ENCODE measurements at places on chromosomes 1 and 21.

DNA sequence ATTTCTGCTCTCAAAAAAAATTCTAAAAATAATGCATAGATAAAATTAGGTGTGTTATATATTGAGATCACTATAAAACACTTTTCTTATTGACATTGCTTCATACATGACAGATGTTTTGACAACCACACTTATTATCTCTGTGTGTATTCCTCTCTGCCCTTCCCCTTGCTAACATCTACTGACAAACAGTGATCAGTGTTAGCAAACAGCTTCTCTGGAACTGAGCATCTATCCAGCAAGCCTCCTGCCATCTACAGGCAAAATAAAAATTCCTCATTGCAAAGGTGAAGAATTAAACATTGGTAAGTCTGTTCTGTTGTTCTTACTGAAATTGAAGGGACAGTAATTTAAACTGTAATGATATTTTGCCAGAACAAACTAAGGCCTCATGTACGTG lies 2153.9 kb downstream of the NCAM2 start:
- DNase-seq = no peak

- DNase-seq = no peak
These were observed 48.4 kb downstream of the LRRC53 start for GRCh38 chr1:74464037-74464436.

DNA sequence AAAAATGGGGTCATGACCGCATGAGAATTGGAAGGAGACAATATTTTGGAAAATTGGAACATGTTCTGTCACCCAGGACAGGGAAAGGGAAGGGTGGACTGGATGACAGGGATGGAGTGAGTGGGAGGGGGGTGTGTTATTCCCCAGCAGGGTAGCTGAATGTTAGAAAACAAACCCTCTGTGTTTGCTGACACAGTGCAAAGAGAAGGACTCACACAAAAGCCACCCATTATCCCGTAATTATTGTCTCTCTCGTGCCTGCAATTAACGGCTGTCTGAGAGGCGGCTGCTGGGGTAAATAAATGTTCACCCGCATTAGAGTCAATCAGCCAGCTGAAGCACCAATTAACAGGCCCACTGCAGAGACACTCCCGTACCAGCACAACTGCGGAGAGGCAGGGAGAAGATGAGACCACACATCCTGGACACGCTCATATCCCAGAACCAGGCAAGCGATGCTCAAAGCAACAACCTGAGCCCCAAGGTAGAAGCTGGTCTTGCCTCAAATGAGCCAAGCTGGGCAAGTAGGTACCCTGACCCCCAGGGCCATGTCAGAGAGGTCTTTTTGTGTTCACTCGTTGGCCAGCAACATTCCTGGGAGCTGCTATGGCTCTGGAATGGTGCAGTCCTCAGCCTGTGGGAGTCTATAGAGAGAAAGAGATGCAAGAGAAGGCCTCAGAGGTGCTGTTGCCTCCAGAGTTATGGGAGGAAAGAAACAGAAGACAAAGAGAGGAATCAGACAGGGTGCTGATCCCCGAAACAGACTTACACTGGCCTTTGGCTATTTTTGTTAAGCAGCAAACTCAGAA lies 19.4 kb downstream of the PLEKHA6 start:
- DNase-seq = no peak

DNA sequence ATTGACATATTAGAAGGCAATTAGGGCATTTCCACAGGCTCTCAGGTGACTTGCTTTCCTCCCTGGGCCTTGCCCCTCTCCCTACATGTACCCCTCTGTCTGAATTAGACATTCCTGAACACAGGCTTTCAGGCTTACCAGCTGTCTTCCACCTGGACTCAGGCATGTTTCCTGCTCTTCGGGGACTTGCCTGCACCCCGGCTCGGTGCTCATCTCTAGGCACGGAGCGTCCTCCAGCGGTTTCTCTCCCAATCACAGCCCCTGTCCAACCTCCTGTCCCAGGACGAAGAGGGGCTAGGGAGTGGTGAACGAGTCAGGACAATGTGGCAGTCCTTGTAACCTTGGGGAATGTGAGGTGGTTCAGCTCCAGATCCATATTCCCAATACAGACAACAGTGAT lies 4.2 kb downstream of the PROK1 start:
- DNase-seq = no peak

DNA sequence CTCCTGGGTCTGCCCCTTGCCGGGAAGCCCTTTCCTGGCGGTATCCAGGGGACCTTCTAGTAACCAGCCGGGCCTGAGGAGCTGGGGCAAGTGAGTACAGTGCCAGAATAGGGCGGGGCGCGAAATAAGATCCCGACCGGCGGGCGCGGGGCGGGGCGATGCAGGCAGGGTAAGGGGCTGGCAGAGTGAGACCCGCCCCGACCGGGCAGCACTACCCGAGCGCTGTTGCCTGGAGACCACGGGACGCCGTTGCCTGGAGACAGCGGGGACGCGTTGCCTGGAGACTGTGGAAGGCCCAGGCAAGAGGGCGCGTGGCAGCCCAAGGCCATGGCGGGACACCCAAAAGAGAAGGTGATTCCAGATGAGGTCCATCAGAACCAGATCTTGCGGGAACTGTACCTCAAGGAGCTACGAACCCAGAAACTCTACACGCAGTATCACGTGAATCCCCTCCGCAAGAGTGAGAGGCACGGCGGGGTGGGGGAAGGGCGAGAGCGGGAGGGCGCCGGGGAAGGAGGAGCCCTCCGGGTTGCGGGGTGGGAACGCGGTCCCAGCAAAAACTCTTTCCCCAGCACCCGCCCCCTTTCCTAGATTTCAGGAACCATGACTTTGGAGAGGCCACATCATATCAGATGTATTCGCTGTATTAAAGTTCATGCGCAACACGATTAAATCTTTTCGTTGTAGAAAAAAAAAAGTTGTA lies 24.3 kb downstream of the EBNA1BP2 start:
- peak; percentile 8 for DNase-seq

- DNase-seq = no peak
These were observed 238.5 kb downstream of the LTN1 start for GRCh38 chr21:28754127-28754611.

DNA sequence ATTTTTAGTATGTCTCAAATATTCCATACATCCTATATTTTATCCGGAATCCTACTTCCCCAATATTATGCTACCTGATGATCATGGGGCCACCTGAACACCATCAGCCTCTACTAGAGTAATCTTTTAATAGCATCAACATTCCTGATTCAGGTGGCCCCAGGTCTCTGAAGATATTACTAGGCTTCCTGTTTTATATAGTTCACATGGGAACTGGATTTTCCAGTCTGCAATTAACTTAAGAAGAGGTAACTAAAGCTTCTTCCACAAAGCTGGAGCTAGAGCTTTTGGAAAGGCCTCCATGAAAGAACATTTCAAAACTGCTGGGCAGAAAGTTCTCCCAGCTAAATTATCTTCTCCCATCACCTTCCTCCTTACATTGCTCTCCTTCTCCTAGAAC lies 72.3 kb upstream of the ADAM30 start:
- DNase-seq = no peak

GRCh38 chr1:36855699-36856494 lies 178.4 kb downstream of the GRIK3 start:
- no peak for DNase-seq

DNA sequence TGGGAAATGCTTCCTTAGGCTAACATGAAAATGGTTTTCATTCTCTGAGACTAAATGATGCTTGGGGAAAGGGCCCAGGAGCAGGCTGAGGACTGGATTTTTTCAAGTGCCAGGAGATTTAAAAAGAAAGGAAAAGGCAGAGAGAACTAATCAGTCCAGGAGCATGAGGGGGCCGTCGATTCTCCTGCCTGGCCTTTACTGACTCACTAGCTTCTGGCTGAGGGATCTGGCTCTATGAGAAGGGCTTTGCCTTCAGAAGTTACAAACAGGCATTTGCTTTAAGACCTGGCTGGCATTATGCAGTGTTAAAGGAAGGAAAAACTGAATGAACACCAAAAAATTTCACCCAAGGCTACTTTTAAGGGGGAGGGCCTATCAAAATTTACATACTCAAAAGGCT lies 359.2 kb downstream of the PBX1 start:
- no peak for DNase-seq

DNA sequence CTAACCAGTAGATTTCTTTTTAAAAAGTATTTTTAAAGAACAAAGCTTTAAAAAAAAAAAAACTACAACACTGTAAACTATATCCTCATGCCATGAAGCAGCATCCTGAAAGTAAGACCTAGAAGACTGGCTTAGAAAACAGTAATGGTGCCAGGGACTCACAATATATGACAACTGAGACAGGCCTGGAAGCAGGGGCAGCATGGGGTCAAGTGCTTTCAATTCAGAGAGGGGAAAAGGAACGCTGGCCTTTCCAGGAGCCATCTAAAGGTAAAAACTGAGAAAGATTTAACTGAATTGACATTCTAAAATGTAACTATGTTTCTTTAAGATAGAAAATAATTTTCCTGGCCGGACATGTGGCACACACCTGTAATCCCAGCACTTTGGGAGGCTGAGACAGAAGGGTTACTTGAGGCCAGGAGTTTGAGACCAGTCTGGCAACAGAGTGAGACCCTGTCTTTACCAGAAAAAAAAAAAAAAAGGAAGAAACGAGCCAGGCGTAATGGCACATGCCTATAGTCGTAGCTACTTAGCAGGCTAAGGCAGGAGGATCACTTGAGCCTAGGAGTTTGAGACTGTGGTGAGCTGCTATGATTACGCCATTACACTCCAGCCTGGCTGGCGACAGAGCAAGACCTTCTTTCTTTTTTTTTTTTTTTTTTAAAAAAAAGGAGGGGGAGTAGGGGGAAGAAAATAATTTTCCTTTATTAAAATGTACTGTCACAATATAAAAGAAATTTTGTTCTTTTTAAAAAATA lies 54.1 kb downstream of the SLC35D1 start:
- no peak for DNase-seq

- no peak for DNase-seq
These were observed 206.9 kb downstream of the ASTN1 start for GRCh38 chr1:176957603-176958002.

- DNase-seq = no peak
These were observed 115.5 kb downstream of the LRRC53 start for GRCh38 chr1:74396933-74397332.

DNA sequence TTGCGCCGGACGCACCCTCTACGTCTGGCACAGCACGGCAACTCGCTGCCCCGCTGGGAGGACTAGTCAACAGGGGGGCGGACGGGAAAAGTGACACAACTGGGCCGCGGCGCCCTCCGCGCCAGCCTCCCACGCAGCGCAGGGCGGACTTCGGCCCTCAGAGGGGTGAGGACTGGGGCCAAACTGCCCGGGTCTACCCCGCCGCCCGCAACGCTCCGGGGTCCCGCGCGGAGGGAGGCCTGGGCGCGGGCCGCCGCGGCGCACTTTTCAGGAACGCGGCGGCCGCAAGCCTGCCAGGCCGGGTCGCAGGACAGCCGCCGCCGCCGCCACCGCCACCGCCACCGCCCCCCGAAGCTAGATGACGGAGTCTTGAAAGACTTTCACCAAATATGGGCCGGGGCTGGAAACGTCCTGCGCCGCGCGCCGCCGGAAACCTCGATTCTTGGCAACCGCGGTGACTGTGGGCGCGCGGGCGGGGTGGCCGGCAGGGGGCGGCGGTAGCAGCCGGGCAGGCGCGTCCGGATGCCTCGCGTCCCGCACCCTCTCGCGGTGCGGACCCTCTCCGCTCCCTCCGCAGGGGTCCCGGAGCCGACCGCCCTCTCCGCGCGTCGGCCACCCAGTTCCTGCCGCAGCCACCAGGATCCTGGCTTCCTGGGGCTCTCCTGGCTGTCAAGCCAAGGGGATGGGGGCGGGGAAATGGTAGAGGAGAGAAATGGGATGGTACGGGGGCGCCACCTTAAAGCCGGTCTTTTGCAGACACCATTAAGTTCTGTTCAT lies 3.7 kb upstream of the CCN1 start:
- DNase-seq = peak; percentile 80

DNA sequence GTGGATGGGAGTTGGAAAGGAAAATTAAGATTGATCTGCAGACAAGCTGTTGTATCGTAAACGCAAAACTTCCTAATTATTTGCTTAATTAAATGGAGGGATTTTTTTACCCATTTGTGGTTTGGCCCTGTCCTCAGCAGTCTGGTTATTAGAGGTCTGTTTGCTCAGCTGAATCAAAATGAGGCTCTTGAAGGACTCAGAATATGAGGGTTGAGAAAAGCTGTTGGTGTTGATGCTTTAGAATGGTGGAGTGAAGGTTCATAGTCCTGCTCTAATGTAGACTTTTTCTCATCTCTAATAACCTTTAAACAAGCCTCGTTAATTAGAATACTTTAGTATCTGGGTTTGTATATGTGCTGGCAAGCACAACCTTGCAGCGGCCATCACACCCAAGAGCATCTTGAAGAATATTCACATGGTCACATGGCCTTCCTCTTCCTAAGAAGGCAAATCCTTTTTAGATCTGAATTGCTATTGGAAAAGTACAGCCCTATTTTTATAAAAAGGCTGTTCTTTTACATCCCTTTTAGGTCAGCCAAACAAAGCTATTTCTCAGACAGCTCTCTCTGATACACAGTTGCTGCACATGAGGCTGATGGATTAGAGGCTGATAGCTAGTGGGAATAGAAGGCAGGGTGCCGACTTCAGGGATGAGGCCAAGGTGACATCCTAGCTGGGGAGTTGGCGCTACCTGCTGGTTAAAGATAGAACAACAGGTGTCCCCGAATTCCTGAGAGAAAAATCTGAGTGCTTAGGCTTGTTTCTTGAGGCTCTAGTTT lies 53.8 kb downstream of the MACF1 start:
- DNase-seq = no peak

GRCh38 chr1:88484881-88485280 lies 199.2 kb upstream of the PKN2 start:
- no peak for DNase-seq

GRCh38 chr1:238892612-238893011 lies 493.8 kb upstream of the CHRM3 start:
- no peak for DNase-seq

DNA sequence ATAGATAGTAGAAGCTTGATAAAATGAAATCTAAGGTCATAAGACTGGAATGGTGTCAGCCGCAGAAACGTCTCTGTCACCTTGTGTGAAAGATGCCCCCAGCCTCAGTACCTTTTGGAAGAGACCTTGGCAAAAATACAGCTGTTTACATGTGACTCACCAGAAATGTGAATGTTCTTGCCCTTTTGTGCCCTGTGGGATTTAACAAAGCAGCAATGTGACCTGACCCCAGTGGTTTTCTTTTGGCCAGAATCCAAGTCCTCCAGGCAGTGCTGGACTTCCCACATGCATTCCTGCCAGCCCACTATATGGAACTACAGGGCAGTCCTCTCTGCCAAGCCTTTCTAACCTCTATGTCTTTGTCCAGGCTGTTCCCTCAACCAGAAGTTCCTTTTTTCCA lies 27.2 kb upstream of the LRRC8C start:
- no peak for DNase-seq
